ENCODE measurements at places on chromosomes 1 and 21.
A peak's percentile ranks its signal among the peaks of the same experiment; 100 is the strongest.

DNA sequence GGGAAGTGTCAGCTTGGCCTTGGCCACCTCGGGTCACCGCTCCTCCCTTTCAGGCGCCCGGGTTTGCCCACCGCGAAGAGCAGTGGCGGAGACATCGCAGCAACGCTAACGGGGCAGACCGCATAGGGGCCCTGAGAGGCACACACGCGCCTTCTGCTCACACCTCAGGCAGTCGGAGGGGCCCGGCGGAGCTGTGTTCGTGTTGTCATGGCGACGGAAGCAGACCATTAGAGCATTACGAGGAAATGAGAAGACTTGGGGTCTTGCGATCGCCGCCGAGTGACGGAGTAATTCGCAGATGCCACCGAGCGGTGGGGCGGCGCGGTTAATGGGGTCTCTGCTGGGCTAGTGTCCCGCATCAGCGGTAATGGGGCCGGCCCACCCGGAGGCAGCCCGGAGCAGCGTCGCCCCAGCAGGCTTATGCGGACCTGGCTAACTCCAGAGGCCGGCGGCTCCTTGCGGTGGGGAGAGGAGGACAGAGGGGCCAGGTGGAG is 144.1 kb downstream of the TNR start:
- DNase-seq, result no peak

DNA sequence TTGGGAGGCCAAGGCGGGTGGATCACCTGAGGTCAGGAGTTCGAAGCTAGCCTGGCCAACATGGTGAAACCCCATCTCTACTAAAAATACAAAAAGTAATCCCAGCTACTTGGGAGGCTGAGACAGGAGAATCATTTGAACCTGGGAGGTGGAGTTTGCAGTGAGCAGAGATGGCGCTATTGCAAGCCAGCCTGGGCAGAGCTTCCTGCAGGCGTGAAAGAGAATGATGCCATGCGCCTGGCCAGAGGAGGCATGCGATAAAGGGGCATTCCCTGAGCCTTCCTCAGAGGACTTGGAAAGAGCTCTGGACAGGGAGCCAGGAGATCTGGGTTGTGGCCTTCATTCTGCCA is 3.2 kb downstream of the E2F2 start:
- DNase-seq, result no peak

DNA sequence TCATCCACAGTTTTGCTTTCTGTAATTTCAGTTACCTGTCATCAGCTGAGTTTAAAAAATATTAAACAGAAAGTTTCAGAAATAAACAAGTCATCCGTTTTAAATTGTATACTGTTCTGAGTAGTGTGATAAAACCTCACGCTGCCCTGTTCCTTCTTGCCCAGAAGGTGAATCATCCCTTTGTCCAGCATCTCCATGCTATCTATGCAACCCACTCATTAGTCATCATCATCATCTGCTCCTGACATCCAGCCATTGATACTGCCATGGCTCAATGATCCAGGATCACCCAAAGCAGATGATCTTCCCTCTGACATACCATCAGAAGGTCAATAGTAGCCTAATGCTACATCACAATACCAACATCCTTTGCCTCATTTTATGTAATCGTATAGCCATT is 198.3 kb downstream of the SLC44A5 start:
- DNase-seq, result no peak

DNA sequence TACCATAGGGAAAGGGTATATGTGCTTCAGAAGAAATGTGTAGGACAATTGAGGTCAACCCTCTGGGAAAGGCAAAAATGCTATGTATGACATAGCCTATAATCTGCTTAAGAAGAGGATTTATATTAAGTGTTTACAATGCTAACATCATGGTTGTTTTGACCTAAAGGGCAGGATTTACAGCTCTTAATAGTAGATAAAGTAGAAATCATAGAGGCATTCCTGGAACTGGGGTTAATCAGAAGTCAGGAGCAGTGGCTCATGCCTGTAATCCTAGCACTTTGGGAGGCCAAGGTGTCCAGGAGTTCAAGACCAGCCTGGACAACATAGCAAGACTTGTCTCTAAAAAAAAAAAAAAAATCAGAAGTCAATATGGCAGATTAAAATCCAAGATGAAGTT is 8.7 kb upstream of the RPL11 start:
- DNase-seq, result no peak

DNA sequence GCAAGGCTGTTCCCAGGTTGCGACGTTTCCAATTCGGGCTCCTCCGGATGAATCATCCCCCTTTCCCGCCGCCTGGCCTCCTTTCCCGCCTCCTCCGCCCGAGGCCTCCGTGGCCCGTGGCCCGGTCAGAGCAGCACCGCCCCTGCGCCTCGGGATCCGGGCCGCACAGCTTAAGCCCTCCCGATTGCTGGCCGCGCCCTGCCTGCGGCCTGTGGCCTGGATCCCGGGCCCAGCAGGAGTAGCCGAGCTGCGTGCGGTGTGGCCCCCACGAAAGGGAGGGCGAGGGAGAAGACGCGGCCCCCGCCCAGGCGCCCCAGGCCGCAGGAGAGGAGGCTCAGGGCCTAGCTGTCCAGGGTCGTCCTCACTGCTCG is 1.0 kb downstream of the TMEM200B start:
- peak; percentile 50 for DNase-seq

GRCh38 chr1:9235096-9235459 is 504 bp downstream of the H6PD start:
- DNase-seq, result no peak

GRCh38 chr1:212237651-212238050 is 47.6 kb upstream of the PPP2R5A start:
- no peak for DNase-seq

GRCh38 chr1:36475341-36475740 is 7.4 kb downstream of the CSF3R start:
- no peak for DNase-seq

DNA sequence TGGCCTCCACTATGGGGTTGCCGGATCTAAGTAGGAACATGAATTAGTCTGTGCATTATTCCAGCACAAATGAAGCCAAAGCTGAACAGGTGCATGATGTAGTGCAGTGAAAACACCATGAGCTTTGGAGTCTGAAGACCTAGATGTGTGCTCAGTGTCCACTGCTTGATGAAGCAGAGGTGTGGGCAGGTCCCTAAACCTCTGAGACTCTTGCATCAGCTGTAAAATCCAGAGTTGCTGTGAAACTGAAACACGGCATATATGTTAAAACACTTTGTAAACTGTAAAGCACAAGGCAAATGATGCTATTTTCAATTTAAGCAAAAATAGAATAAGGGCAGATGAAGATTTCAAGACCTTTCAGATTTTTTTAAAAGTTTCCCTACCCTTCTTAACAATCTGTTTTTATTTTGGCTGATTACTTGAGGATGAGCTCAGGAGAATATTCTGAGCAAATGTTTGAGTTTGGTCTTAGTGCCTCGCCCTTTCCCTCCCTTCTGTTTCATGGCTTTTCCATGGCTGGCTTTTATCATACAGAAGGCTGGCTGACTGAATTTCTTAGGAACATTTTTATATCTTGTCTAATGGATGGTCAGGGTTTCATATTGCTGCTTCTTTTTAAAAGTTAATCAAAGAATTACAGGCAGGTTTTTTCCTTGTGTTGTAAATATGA is 221.8 kb downstream of the NTNG1 start:
- no peak for DNase-seq

- peak; percentile 71 for DNase-seq
Measured at GRCh38 chr1:226029093-226029496, 30.0 kb upstream of the SDE2 start.

DNA sequence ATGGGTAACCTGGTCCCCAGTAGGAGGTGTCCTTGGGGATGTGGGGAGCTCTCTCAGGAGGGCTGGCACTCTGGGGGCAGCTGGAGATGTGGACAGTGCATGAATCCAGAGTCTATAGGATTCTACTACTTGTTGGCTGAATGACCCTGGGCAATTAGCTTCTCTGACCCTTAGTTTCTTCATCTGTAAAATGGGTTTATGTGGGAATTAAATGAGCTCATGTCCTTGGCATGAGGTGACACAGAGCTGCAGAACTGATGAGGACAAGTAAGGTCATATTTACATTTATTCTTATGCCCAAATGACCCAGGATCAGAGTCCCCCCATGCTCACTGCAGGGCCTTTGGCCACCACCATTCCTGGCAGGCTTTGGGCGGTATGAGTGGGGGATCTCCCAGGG is 29.3 kb downstream of the FOXO6 start:
- DNase-seq, result no peak

GRCh38 chr1:61781151-61781550 is 38.9 kb downstream of the PATJ start:
- DNase-seq, result no peak

GRCh38 chr1:196559314-196559713 is 48.9 kb downstream of the KCNT2 start:
- DNase-seq, result no peak

- peak; percentile 76 for DNase-seq
Measured at GRCh38 chr1:184973272-184974055, 844 bp downstream of the NIBAN1 start.

DNA sequence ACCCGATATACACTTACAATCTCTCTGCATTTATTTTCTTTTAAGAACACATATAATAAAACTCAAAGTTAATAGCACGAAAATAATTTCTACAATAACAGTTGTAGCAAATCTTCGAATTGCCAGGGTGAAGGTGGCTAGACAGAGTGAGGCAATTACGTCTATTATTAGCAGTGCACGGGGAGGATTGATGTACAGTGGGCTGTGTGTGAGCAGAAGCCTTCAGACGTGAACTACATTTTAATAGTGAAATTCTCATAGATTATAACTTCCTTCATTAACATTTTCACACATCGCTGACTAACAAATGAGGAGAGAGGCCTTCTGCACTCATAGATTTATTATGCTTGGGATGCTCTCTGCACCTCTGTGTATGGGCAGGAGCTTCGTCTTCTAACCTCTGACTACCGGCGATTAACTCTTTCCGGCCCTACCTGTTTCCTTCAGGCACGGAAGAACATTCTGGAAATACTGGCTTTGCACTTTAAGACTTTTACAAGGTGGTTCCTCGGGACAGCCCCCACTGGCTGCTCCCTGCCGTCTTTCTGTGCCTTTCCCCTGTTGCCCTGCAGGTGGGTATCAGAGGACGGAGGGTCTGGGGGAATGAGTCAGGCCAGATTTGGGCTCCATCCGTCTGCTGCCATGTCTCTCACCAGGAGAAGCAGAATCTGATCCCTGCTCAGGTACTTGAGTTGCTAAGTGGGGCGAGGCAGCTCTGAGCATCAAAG is 200.5 kb downstream of the CAMTA1 start:
- DNase-seq, result no peak

- DNase-seq, result no peak
Measured at GRCh38 chr1:156942576-156942975, 22.1 kb downstream of the LRRC71 start.

DNA sequence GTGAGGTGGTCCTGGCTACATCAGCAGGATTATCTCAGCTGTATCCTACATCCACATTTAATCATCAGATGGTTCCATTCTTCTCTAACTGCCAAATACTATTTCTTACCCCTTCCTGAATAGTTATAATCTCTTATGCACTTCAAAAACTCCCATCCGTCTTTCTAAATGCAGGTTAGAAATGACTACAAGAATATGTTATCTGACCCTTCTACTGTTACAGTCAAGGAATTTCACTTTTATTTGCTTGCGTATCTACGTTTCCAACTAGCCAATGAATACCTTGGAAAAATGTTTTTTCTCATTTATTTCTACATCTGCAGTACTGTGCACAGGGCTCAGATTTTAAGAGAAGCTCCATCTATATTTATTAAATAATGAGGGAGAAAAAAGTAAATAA is 709.9 kb downstream of the KCNT2 start:
- no peak for DNase-seq

DNA sequence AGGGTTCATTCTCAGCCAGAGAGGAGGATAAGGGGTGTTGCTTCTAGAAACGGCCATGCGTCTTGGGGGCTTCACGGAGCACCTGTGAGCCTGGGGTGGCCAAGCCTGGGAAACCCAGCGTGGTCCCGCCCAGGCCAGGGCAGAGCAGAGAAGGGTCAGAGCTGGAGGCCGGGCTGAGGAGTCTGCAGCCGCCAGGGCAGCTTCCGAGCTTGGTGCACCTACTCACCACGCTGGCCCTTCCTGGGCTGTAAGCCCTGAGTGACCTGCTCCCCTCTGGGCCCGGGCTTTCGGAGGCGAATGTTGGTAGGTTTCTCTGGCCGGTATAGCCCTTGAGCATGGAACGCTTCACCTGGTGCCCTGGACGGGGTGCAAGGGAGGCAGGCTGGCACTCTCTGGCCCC is 169.8 kb upstream of the ARHGEF16 start:
- no peak for DNase-seq

GRCh38 chr1:184935920-184936798 is 38.1 kb downstream of the NIBAN1 start:
- DNase-seq, result no peak

GRCh38 chr1:10639011-10639774 is 157.3 kb downstream of the CASZ1 start:
- no peak for DNase-seq

DNA sequence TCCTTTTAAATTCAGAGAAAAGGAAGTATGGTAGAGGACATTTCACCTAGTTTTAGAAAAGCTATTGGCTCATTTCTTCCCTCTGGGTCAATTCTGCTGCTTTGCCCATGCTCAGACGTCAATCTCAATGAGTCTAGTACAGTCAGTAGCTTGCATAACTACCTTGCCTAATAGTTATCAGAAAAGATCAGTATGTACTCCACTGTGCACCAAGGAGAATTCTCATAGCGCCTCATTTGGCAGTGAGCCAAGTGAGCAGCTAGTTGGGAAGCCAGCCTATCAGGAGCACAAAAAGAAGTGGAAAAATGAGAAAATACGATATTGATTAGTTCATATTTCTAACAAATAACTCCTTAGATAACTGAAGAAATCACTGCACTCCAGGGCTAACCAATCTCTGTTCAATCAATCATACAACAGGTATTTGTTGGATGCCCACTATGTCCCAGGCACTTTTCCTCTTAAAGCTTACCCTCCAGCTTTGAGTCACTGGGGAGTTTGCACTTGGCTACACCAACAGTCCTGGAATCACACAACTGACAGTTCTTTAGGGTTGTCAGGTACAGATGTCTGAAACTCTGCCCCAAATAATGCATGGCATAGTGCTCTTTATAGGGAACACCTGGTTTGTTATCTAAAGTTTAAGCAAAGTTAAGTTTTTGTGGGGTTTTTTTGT is 50.2 kb downstream of the PRDX6 start:
- no peak for DNase-seq

DNA sequence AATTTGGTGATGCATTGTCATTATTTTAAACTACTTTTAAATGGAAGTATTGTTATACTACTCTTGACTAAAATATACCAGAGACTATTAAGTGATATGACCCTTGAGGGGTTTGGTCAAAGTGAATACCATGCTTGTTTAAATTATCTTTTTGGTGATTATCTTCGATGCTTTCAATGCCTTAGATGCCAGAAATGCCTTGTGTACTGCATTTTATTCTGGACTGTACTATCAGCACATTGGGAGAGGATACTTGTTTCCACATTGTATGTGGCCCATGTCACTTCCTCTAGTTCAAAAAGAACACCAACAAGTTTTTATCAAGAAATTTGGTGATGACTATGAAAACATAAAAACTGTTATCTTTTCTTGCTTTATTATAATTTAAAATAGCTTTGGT is 16.3 kb downstream of the MAP3K7CL start:
- DNase-seq, result no peak

GRCh38 chr1:48450505-48450904 is 21.5 kb downstream of the SPATA6 start:
- no peak for DNase-seq
